Fibroblast of the aortic adventitia (primary cell): ENCODE measurements at places on chromosomes 4 and X.
A peak's percentile ranks its signal among the peaks of the same experiment; 100 is the strongest.

DNA sequence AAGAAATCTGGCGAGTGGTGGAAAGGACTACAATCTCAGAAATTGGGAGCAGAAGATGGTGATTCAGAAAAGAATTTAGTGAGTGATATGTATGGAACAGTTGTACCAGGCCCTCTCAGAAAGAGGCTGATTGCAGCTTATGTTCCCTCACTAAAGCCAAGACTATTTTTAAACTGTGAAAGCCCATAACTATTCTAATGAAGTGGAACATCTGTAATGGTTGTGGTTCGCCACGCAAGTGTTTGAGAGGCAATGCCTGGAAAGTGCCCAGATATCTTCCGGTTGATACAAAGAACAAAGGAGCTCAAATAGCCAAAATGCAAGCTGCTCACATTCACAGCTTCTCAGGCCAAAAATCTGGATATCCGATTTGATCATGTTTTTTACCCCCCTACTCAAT is 1250.7 kb downstream of the RAPGEF2 start:
- no peak for DNase-seq

DNA sequence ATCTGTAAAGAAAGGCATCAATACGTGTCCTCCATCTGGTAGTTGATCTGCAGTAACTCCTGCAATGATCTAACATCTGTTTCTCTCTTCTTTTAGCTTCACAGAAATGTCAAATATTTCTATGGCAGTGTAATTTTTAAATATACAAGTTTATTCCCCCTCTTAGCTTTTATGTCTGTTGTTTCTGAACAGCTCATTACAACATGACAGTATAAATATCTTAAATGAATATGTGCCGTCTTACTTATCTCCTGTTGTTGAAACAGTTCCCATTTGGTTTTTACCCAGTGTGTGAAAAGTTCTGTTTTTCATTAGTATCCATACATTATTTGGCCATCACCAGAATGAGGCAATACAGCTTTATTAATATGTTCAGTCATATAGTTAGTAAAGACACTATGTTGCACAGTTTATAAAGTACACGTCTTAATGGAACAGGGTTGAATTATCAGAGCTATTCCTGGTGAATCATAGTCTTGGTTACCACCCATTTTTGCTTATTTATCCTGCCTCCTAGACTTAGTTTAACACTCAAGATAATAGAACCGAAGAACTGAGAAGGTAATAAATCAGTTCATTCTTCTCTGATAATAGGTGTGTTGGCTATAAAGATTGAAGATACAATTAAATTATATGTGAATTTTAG is 321.6 kb downstream of the TENM3 start:
- DNase-seq: no peak

DNA sequence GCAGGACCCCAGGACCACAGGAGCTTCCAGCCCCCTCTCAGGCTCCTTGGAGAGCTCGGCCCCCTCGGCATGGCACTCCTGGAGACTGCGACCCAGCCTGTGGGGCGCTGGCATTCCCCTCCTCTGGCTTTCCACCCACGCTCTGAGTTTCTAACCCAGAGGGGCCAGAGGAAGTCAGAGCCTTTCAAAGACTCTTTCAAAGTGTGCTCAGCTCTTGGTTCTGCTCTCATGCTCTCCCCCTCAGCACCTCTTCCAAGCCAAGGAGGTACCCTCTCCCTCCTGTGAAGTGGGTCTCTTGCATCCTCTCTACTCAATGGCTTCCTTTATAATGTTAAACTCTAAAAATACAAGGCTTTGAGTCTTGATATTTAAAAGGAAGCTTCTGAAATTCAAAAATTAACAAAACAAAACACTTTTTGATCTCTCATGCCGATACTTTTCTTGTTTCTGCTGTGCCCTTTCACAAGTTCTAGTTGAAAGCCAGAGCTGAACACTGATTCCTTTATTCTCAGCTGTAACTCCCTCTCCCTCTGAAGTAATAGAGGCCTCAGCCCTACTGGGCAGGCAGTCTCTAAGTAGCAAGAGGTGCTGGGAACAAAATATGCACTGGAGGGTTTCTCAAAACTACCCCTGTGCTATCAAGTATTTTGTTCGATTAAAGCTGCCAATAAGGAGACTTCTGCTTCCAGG is 82.8 kb downstream of the NAT8L start:
- DNase-seq: no peak

- DNase-seq: no peak
Observed at GRCh38 chrX:33032700-33033099, 178.6 kb downstream of the DMD start.

DNA sequence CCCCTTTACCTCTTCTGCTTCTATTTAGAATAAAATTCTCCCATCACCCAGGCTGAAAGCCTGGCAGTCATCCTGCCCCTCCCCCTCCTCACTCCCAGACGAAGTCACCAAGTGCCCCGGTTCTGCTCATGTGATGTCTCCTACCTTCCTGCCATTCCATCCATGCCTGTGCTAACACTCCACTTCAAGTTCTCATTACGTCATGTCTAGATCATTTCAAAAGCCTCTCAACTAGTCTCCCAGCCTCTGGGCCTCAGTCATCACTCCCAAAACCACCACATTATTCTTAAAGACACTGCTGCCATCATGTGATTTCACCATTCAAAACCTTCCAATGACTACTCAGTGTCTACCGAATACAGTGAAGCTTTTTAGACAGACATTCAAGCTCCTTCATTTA is 17.2 kb upstream of the HOPX start:
- peak; percentile 11 for DNase-seq

- peak; percentile 67 for DNase-seq
Observed at GRCh38 chr4:16597845-16598596, 300.4 kb downstream of the LDB2 start.

- DNase-seq: no peak
Observed at GRCh38 chr4:4810092-4810774, 49.2 kb upstream of the MSX1 start.

GRCh38 chr4:140150636-140150885 is 3.4 kb downstream of the MAML3 start:
- DNase-seq: no peak

- no peak for DNase-seq
Observed at GRCh38 chr4:146059865-146060264, 115.7 kb upstream of the LSM6 start.

- peak; percentile 43 for DNase-seq
Observed at GRCh38 chrX:34300871-34301270, 168.8 kb upstream of the FAM47A start.

DNA sequence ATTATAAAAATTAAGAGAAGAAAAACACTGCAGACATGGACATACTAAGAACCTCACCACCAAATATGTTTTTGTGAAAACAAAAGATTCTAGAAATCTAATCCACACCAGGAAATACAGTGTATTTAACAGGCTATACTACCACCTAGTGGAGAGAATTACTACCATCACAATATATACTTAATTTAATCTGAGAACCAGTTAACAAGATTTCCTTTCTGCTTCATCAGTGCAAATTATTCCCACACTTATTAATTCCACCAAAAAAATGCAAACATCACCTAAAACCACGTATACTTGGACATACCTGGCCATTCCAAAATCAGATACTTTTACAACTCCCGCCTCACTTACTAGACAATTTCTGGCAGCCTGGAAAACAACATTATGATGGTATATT is 7.0 kb upstream of the TXK start:
- DNase-seq: peak; percentile 73
